Testis (tissue), 5 donors: ENCODE measurements at places on chromosomes 12 and 14.
A peak's percentile ranks its signal among the peaks of the same experiment; 100 is the strongest.

DNA sequence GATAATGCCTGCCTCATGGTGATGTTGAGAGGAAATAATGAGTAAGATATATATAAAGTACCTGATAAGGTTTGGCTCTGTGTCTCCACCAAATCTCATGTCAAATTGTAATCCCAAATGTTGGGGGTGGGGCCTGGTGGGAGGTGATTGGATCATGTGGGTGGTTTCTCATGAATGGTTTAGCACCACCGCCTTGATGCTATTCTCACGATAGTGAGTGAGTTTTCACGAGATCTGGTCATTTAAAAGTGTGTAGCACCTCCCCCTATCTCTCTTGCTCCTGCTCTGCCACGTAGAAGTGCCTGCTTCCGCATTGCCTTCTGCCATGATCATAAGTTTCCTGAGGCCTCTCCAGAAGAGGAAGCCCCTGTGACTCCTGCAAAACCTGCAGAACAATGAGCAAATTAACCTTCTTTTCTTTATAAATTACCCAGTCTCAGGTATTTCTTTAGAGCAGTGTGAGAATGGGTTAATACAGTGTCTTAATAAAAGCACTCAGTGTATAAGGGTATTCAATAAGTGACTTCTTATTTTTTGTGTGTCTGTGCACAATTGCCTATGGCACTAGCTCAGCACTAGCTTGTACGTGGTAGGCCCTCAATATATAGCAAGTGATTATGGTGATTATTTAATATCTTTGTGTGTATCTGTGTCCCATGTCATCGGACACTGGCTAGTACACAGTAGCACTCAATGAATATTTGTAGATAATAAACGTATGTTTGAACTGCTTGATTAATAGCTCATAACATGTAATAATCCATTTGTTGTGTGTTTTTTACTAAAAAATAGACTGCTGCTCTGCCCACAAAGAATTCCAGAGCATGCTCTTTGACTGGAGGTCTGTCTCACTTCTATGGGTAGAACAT lies 138.1 kb upstream of the LMNTD1 start:
- H3K4me3 ChIP-seq: no peak overlapping the region
- no peak overlapping the region for H3K27ac ChIP-seq
- H3K36me3 ChIP-seq: no peaks in the 10 kb centered on the region
- no peak for DNase-seq

GRCh38 chr12:21330682-21331253 lies 3.9 kb downstream of the SLCO1A2 start:
- no peaks in the 10 kb centered on the region for H3K27me3 ChIP-seq
- H3K4me3 ChIP-seq: no peak overlapping the region
- H3K4me1 ChIP-seq: no peaks in the 10 kb centered on the region
- DNase-seq: no peak

GRCh38 chr14:96567289-96567899 lies 65.2 kb downstream of the PAPOLA start:
- no peaks in the 10 kb centered on the region for H3K4me1 ChIP-seq
- no peaks in the 10 kb centered on the region for H3K27me3 ChIP-seq
- no peak for DNase-seq
- no peak overlapping the region for H3K27ac ChIP-seq
- no peak overlapping the region for H3K4me3 ChIP-seq
- no peaks in the 10 kb centered on the region for H3K36me3 ChIP-seq

DNA sequence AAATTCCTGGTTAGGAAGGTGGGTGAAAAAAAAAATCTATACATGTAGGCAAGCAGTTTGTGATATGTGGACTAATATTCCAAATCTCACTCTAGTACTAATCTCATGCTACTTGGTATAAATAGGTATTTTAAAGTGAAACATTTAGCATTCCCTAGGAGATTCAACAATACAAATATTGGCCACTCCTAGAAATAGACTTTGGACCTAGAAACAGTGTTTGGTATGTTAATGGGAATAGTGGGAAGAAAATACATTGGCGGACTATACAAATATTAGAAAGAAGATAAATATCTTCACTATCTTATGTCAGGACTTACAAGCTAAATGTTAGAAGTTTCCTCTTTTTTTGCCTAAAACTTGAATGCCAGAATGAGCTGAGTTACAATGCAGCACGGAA lies 28.2 kb downstream of the HIGD1C start:
- H3K27me3 ChIP-seq: no peaks in the 10 kb centered on the region
- H3K36me3 ChIP-seq: no peaks in the 10 kb centered on the region
- no peak overlapping the region for H3K27ac ChIP-seq
- no peak overlapping the region for H3K4me3 ChIP-seq
- DNase-seq: no peak

DNA sequence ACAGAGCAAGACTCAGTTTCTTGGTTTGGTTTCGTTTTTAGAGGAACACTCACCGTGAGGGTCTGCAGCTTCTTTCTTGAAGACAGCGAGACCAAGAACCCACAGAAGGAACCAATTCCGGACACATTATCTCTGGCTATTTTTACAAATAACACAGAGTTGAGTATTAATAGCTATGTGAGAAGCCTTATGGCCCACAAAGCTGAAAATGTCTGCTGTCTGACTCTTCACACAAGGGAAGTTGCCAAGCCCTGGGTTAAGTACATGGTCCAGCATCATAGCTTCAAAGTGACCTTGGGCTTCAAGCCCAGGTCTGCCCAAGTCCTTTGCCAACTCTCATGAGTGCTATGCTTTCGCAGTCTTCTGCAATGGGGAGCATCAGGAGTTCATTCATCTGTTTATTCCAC lies 2.6 kb upstream of the LGMN start:
- peak overlapping the region; percentile 66 for H3K27ac ChIP-seq
- no peaks in the 10 kb centered on the region for H3K36me3 ChIP-seq
- peaks cover 22% of the 10 kb centered on the region for H3K4me1 ChIP-seq
- no peaks in the 10 kb centered on the region for H3K27me3 ChIP-seq
- peak overlapping the region; percentile 45 for H3K4me3 ChIP-seq

GRCh38 chr14:96422992-96423391 lies 31.1 kb downstream of the AK7 start:
- no peak overlapping the region for H3K27ac ChIP-seq
- no peaks in the 10 kb centered on the region for H3K36me3 ChIP-seq
- no peak for DNase-seq
- no peaks in the 10 kb centered on the region for H3K4me1 ChIP-seq
- H3K27me3 ChIP-seq: no peaks in the 10 kb centered on the region
- no peak overlapping the region for H3K4me3 ChIP-seq

- H3K27ac ChIP-seq: no peak overlapping the region
- H3K36me3 ChIP-seq: no peaks in the 10 kb centered on the region
- no peak overlapping the region for H3K4me3 ChIP-seq
- H3K27me3 ChIP-seq: no peaks in the 10 kb centered on the region
Observed at GRCh38 chr14:23433457-23433856, 2.0 kb downstream of the MYH7 start.

GRCh38 chr12:70774055-70774454 lies 136.8 kb upstream of the PTPRB start:
- no peaks in the 10 kb centered on the region for H3K36me3 ChIP-seq
- H3K27me3 ChIP-seq: no peaks in the 10 kb centered on the region
- no peaks in the 10 kb centered on the region for H3K4me1 ChIP-seq
- no peak overlapping the region for H3K27ac ChIP-seq
- H3K4me3 ChIP-seq: no peak overlapping the region

GRCh38 chr12:124518051-124518932 lies 49.1 kb downstream of the NCOR2 start:
- no peaks in the 10 kb centered on the region for H3K27me3 ChIP-seq
- no peaks in the 10 kb centered on the region for H3K36me3 ChIP-seq
- peaks cover 72% of the 10 kb centered on the region for H3K4me1 ChIP-seq

- peak overlapping the region; percentile 60 for H3K27ac ChIP-seq
- no peak overlapping the region for H3K4me3 ChIP-seq
- H3K36me3 ChIP-seq: no peaks in the 10 kb centered on the region
- H3K27me3 ChIP-seq: no peaks in the 10 kb centered on the region
- peaks cover 7% of the 10 kb centered on the region for H3K4me1 ChIP-seq
- DNase-seq: peak; percentile 45
Observed at GRCh38 chr14:90839024-90839888, 23.0 kb upstream of the TTC7B start.

DNA sequence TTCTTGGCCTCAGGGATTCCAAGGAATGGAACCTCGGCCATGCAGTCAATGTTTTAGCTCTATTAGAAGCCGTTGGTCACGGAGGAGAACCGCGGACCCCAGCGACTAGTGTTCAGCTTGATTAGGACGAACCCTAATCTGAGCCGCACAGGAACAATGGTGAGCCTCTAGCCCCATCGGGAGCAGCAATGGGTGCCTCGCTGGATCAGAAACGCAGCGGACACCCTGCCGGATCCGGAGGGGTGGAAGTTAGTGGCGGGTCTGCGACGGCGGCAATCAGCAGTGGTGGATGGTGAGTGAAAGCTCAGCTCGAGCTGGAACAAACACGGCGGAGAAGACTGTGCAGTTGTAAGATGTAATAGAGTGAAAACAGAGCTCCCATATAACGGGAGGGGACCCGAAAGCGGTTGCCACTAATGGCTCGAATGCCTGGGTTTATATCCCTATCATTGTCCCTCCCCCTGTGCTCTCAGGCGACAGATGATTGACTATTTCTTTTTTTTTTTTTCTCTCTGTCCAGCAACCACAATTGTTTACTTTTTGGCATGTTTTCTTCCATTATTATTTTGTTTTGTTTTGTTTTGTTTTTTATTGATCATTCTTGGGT lies 127.7 kb downstream of the ZNF664 start:
- H3K4me1 ChIP-seq: peaks cover 28% of the 10 kb centered on the region
- H3K27ac ChIP-seq: no peak overlapping the region
- H3K36me3 ChIP-seq: no peaks in the 10 kb centered on the region
- DNase-seq: no peak
- no peak overlapping the region for H3K4me3 ChIP-seq
- H3K27me3 ChIP-seq: no peaks in the 10 kb centered on the region

DNA sequence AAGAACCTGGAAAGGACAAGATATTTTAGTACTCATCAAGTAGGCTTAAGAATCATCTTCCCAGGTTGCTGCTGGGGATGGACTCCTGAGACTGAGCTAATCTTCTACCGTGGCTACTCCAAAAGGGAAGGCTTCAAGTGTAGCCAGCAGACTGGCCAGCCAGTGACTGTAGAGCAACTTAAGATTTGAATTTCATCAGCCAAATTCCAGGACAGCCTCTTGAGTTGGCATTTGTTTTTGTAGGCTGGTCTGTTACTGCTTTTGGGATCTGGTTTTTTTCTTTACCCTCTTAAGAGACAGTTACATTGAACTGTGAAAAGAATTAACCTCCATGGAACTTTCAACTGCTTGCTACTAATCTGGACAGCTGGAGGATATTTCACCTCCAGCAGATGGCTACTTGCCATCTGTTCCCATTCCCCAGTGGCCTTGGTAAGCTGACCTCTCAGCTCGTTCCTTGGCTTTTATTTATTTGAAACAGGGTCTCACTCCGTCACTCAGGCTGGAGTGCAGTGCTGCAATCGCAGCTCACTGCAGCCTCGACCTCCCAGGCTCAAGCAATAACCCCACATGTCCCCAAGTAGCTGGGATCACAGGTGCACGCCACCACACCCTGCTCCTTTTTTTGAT lies 20.7 kb downstream of the VTI1B start:
- no peak overlapping the region for H3K27ac ChIP-seq
- no peaks in the 10 kb centered on the region for H3K36me3 ChIP-seq
- no peaks in the 10 kb centered on the region for H3K4me1 ChIP-seq
- H3K27me3 ChIP-seq: no peaks in the 10 kb centered on the region
- no peak overlapping the region for H3K4me3 ChIP-seq

DNA sequence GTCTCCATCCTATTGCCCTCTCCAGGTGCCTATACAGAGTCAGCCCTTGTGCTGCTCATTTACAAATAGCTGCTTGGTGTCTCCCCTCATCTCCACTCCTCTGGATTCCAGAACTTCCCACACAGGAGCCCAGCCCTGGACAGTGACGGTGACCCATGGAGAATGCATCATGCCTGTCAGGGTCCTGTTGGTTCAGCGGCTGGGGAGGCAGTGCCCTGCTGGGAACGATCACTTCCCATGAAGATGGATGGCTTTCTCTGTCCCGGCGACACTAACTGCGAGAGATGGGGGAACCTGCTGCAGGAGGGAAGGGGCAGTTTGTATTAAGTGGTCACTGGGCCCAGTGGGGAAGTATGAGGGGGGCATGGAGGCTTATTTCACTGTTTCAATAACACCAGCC lies 395.0 kb upstream of the TBX3 start:
- no peak overlapping the region for H3K4me3 ChIP-seq
- no peaks in the 10 kb centered on the region for H3K4me1 ChIP-seq
- no peaks in the 10 kb centered on the region for H3K27me3 ChIP-seq
- no peak for DNase-seq
- H3K27ac ChIP-seq: no peak overlapping the region

GRCh38 chr12:17778242-17778641 lies 311.8 kb downstream of the RERGL start:
- no peak overlapping the region for H3K27ac ChIP-seq
- no peaks in the 10 kb centered on the region for H3K4me1 ChIP-seq
- no peaks in the 10 kb centered on the region for H3K27me3 ChIP-seq
- no peak for DNase-seq
- H3K36me3 ChIP-seq: no peaks in the 10 kb centered on the region
- H3K4me3 ChIP-seq: no peak overlapping the region

- DNase-seq: no peak
- H3K36me3 ChIP-seq: no peaks in the 10 kb centered on the region
- no peak overlapping the region for H3K27ac ChIP-seq
- H3K27me3 ChIP-seq: no peaks in the 10 kb centered on the region
Observed at GRCh38 chr12:87985069-87985675, 44.0 kb downstream of the C12orf50 start.

GRCh38 chr12:109131154-109132050 lies 15.0 kb downstream of the ACACB start:
- no peak overlapping the region for H3K27ac ChIP-seq
- no peak for DNase-seq
- peaks cover 4% of the 10 kb centered on the region for H3K4me1 ChIP-seq
- H3K27me3 ChIP-seq: no peaks in the 10 kb centered on the region

DNA sequence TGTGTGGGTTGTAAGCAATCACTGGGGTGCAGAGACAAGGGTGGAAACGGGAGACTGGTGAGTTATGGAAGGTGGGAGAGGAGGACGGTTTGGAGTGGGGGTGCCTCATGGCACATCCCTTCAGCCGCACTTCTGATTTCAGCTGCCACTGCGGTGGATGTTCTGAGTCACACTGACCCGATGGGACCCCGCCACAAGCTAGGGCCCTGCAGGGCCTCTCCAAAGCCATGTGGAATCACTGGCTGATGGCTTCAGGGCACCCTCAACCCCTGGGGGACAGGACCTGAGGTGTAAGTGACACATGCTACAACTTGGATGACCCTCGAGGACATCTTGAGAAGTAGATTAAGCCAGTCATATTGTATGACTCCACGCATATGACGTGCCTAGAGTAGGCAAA lies 53.7 kb downstream of the GPR68 start:
- H3K27ac ChIP-seq: no peak overlapping the region
- H3K27me3 ChIP-seq: no peaks in the 10 kb centered on the region
- DNase-seq: no peak
- no peak overlapping the region for H3K4me3 ChIP-seq
